Skeletal muscle cell (primary cell): ENCODE measurements at places on chromosomes 6 and 20.
A peak's percentile ranks its signal among the peaks of the same experiment; 100 is the strongest.

DNA sequence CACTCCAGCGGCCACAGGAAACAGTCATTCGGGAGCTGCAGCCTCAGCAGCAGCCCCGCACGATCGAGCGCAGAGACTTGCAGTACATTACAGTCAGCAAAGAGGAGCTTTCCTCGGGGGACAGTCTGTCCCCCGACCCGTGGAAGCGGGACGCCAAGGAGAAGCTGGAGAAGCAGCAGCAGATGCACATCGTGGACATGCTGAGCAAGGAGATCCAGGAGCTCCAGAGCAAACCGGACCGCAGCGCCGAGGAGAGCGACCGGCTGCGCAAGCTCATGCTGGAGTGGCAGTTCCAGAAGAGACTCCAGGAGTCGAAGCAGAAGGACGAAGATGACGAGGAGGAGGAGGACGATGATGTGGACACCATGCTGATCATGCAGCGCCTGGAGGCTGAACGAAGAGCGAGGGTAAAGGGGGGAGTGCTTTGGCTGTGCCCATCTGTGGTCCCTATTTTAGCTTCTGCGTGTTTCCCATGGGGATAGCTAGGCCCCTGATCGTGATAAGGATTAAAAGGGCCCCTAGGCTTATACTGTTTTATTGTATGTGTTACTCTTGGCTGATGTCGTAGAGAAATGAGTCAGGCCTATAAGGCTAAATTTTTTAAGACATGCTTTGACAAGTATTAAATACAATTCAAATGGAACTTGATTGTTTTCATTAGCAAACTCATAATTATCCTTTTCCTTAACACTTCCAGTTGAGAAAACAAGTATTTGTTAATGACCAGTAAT lies 45.5 kb upstream of the KIF25 start:
- no peak for DNase-seq

GRCh38 chr20:19125508-19125907 lies 86.9 kb upstream of the SLC24A3 start:
- no peak for DNase-seq

DNA sequence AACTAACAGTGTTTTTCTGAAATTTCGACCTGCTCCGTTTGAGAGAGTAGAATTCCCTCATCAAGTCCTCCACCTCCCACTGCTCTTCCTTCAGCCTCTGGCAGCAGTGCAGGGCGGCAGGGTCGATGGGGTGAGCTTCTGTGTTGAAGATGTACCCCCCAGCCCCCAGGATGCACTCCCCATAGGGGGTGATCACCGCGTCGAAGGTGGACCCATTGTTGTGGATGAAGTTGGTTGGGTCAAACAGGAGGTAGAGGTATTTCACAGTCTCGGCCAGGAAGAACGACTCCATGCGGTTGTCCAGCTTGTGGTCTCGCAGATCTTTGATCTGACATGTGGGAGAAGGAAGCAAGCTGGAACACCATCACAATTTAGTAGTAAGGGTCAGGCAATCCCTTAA lies 23.0 kb upstream of the TRPC4AP start:
- no peak for DNase-seq

- DNase-seq = no peak
These were observed 10.0 kb downstream of the SNX5 start for GRCh38 chr20:17958373-17959256.

DNA sequence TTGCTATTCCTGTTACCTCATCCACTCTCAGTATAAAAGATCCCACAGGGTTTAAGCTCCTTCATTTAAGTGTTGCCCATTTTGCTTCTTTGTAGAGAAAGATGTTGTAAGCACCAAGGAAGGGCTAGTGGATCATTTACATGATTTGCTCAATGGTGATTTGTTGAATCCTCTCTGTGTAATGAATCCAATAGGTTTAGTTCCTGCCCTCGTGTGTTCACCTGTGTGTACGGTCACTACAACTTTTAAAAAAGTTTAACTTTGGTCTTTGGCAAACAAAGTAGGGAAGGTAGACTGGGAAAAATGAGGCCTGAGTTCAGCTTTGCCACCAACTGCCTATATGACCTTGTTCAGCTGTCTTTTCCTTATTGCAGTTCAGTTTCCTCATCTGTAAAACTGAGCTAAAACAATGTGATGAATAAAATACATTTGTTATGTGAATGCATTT lies 51.5 kb downstream of the DHX35 start:
- no peak for DNase-seq

DNA sequence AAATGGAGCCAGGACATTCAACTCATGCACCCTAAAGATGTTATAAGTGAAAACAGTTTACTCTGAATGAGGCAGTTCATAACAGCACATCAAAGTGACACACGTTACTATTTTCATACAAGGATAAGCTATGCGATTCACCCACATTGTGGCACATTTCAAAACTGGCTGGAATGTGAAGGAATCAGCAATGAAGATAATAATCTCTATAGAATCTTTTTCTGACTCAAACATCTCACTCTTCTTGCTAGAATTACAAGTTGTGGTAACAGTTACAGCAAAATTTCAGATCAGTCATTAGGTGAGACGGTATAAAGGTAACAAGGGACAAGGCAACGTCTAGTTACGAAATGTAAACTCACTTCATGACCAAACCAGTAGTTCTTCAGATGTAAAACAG lies 17.5 kb downstream of the TMEM244 start:
- no peak for DNase-seq

GRCh38 chr20:4171538-4172116 lies 156.3 kb upstream of the RNF24 start:
- no peak for DNase-seq

DNA sequence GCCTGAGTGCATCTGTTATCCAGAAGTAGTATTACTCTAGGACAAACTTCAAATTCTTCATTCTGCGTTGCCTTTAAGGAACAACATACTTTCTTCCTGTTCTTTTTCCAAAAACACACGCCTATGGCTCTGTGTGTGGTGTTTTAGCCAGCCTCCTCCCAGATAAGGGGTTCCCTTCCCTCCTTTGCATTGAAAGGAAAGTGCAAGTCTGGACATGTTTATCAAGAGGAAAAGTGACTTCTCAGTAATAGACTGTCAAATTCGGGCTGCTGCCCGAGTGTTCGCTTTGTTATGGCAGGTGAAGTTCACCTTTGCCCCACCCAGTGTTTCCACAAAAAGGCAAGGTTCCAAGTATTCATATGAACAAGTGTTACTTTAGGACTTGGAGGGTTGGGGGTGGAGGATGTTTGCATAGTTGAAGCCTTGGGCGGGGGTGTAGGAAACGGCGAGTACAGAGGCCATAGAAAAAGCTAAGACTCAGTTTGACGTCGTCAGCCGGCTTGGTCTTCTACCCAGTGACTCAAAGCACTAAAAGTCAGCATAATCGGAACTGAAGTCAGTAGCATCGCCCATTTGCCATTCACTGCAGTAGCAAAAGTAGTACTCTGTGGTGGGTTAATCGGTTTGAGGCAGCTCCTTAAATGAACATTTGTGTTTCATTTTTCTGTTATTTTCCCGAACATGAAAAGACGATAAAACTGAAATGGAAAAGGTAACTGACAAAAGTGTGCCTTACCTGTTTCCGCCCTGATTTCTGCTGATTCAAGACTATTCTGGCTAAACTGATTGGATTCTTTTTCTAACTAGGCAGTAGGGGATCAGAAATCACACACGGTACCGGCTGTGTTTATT lies 12.5 kb downstream of the PRDM1 start:
- no peak for DNase-seq

DNA sequence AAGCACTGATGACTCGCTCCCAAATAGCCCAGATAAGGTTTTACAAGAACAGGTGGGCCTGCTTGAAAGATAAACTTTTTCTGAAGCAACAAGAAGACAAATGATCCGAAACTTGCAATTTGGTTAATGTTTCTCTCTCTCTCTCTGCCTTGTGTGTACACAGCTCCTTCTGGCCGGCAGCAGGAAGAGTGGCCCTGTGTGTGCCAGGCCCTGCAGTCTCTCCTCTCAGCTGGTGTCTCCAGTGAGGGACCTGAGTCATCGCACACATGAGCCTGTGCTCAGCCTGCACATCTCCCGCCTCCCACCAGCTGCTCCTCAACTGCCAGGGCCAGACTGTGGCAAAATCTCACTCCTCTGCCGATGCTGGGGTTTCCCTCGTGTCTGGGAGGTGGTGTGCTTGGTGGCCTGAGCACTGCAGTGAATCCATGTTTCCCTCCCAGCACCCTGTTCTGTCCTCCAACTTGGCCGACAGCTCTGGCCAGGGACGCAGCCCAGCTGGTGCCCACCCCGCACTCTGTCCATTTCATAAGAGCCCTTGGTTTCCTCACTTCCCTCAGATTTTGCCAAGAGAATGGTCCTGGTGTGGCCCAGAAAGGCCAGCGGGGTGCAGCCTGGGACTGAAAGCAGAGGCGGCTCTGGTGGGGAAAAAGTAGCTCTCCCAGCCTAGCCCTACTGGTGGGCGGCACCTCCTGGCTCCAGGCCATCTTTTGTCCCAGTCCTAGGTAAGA lies 49.4 kb downstream of the ERMARD start:
- DNase-seq = peak; percentile 20

- no peak for DNase-seq
These were observed 76.9 kb downstream of the HFE start for GRCh38 chr6:26164120-26164505.

DNA sequence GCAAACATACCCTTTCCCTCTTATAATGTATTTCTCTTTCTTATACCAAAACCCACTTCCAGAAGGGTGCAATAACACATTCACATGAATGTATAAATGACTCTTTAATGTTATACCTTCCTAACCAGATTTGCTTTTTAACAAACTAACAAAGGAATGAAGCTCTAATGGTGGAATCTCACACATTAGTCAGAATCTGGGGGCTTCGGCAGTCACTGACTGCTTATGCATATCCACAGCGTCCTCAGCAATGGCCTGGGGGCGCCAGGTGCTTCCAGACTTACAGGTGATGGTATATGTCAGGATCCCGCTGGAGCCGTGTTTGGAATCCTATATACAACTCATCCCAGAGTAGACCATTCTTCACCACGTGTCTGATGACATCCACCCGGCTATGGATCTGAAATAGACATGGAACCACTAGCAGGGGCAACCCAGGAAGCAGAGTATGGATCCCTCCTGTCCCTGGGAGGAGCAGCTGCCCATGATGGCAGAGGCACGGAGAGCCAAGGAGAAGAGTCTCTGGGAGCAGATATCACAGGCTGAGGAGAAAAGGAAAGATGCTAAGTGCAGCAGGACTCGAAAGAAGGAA lies 150.8 kb upstream of the RIPOR2 start:
- no peak for DNase-seq

GRCh38 chr6:106411056-106411455 lies 50.5 kb downstream of the CRYBG1 start:
- no peak for DNase-seq

GRCh38 chr6:136118787-136119186 lies 131.3 kb downstream of the MTFR2 start:
- no peak for DNase-seq

DNA sequence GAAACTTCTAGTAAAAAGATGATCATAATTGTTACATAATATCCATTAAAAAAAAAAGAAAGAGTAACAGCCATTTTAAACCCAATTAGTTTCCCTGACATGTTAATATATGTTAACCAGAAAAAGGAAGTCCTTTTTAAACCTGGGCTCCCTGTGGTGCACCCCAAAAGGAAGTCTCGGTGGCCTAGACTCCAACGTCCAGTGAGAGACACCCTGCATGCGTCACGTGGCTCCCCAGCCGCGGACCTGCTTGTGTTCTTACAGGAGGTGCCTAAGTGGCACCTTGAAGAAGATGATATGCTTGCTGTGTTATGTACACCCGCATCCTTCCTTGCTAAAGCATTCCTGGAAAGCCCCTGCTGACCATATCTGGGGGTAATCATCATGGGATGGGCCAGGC lies 50.1 kb downstream of the FOXC1 start:
- DNase-seq = no peak

- peak; percentile 6 for DNase-seq
These were observed 29.0 kb upstream of the DSN1 start for GRCh38 chr20:36802326-36803222.

- no peak for DNase-seq
These were observed 19.8 kb upstream of the RGS17 start for GRCh38 chr6:153150752-153151440.

DNA sequence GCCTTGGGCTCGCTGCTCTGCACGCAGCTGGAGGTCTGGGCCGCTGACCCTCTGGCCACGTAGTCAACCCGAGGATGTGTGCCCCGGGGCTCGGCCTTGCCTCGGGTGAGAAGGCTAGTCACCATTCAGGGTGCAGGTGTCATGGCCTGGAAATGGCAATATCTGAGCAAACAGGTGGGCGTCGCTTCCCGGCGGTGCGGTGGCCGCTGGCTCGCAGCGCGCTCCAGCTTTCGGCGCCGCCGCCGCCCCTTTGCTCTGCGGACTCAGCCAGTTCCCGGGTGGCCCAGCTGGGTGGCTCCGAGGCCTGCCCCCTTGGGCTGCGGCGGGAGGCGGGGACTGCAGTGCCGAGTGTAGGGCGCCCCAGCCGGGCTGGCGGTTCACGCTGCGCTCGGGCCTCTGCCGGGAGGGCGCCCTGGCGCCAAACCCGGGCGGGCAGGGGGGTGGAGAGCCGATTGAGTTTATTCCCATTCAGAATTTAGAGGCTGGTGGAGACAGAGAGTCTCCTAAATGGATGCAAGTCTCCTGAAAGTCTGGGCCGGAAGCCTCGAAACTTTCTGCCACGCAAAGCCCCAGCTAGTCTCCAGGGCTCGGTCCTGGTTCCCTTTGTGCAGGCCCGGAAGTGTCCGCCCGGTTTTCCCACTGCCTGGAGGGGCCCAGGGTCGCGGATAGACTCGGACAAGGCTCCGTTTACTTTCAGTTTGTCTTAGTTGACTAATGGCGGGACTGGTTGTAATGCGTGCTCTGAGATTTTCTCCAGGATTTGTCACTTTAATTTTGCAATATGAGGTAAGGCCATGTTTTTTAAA lies 11.3 kb upstream of the TFAP2A start:
- DNase-seq = no peak

DNA sequence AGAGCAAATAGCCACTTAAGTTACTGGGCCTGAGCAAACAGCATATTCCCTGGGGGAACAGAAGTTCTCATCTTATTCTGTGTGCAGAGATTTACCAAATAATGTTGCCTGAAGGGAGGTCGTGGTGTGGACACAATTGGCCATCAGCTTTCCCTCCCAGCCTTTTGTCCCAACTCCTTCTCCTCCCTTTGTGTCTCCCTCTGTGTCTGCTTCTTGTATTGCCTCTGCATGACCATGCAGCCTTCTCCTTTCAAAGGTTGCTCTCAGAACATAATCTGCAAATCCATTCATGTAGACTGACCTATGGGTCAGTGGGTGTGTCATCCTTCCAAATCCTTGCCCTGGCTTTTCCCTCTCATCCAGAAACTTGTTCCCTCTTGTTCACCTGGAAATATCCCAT lies 150.3 kb upstream of the INSM1 start:
- DNase-seq = no peak

- no peak for DNase-seq
These were observed 13.4 kb downstream of the SLX4IP start for GRCh38 chr20:10448270-10449156.
